ENCODE measurements at places on chromosomes 13 and 19. TPM values are rescaled to one million over a fixed set of nuclear protein-coding genes. Genes with fewer than 3 reads are reported as not detected.

DNA sequence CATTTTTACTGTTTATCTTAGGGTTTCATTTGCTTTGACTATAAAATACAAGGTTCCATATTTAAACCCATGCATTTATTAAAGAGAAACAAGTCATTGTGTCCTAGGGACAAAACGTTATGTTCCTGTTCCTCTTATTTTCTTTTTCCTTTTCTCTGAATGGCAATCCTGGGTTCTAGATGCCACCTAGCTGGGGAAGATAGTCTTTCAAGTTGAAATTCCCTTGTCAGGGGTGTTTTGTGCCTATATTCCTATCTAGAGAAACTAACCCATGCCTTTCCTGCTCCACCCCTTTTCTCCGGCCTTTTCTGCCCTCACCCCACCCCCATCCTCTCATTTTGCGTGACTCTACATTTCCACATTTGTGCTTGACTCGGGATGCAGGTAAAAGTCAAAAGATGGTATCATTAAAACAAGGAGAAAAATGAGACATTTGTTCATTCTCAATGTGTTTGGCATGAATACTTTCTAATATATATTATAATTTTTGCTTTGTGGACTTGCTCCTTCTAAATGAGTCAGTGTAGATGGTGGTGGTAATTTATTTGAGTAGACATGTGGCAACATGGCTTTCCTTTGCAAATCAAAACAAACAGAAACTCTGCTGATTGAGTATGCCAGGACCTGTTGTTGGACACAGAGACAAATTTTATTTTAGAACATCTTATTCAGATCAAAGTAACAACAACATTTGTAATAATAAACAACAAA is 26.8 kb upstream of the STARD13 start:
- DNase-seq: no peak

PINLYP gene
- 9.1 TPM for total RNA-seq

GRCh38 chr19:45130888-45131615 is 29.7 kb downstream of the NKPD1 start:
- DNase-seq: no peak

- peak; percentile 94 for DNase-seq
Observed at GRCh38 chr13:109784590-109785140, 1.7 kb downstream of the IRS2 start.

SCEL gene
- total RNA-seq: not detected

- DNase-seq: no peak
Observed at GRCh38 chr19:45150751-45151281, 10.0 kb downstream of the NKPD1 start.

DNA sequence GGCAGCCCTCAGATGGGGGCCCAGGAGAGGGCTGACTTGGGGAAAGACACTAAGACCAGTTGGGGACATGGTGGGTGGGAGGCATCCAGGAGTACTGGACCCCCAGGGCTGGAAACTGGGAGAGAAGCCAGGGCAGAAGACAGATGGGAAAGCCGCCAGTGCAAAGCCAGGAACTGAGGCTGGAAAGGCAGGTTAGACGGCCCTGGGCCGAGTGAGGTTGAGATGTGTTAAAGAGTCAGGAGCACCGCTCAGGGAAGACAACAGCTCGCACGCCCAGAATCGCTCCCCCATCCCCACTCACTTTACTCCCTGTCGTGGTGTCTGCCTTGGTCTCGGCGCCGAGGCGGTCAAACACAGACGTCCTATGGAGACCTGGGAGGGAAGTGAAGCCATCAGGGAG is 24.5 kb downstream of the C19orf47 start:
- DNase-seq: peak; percentile 68
